ENCODE measurements at places on chromosomes 7 and 10. TPM values are rescaled to one million over a fixed set of nuclear protein-coding genes. Genes with fewer than 3 reads are reported as not detected.

LRRC18 gene
- total RNA-seq: not detected

STEAP1B gene
- total RNA-seq: 7.4 TPM

IQUB gene
- total RNA-seq: 0.43 TPM

EPHB6 gene
- 0.43 TPM for total RNA-seq

SFRP5 gene
- total RNA-seq: not detected

MMD2 gene
- not detected for total RNA-seq

ZNRF2 gene
- 6.5 TPM for total RNA-seq

REEP3 gene
- total RNA-seq: 127 TPM

AGMO gene
- not detected for total RNA-seq

CALHM3 gene
- total RNA-seq: under 0.01 TPM

- no peak for DNase-seq
Observed at GRCh38 chr7:15753887-15754579, 67.5 kb upstream of the MEOX2 start.

DNA sequence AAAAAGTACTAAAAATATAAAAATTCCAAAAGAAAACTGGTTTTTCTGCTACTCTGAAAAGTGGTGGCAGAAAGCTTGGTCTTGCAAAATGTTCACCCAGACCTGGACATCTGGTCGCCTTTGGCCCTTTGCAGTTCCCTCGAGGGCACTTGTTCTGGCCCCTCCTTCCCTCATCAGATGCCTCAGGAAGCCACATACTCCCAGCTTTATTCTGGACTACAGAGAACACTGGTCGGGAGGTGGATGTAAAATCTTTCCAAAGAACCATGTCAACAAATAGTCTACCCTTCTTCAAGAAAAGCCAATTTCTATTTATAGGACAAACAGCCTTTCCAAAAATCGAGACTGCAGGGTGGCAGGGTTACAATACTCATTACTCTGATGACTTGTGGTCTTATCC, 726.1 kb downstream of the TNS3 start:
- DNase-seq: no peak

DNA sequence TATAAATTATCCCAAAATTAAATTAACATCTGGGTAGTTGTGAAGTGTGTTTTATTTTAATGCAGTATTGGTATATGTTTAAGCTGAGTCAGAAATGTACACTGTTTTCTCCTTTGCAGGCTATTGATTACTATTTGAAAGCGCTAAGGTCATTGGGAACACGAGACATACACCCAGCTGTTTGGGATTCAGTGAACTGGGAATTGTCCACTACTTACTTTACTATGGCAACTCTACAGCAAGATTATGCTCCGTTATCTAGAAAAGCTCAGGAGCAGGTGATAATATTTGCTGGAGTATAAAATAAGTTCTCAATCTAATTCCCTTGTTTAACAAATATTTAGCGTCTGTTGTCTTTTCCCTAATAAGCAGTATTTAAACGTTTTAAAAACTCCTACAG, 27.9 kb downstream of the EDRF1 start:
- no peak for DNase-seq

DNA sequence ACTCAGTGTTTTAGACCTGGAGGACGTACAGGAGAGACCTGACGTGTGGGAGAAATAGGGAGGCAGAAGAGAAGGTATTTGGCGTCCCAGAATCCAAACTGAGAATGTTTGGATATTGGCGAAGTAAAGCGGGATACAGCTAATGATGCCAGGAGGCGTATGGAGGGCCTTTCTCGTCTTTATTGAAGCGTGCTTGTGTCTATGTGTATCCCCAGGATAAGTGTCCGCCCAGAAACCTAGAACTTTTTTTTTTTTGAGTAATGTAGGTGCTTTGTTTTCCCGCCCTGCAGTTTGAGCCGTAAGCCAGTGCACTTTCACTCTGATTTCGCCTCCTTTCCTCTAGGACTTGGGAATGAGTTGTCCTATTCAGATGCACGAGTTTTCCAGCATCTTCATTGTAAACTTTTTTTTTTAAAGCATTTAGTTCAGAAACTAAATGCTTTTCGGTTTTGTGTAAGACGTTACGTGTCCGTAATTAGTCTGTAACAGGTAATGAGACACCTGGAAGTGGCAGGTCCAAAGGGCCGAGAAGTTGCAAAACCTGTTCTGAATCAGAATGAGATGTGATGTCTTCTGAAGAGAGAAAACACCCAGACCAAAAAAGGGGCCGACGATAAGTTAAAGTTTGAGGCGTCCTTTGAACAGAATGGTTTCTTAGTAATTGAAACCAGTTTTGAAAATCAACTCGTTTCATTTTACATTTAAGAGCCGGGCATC, 746 bp downstream of the ARL5B start:
- peak; percentile 44 for DNase-seq

- no peak for DNase-seq
Observed at GRCh38 chr7:73556208-73557107, 1.0 kb downstream of the BCL7B start.

- no peak for DNase-seq
Observed at GRCh38 chr7:36916619-36917018, 192.3 kb upstream of the AOAH start.

- no peak for DNase-seq
Observed at GRCh38 chr10:86758189-86759072, 2.0 kb downstream of the BMPR1A start.

DNA sequence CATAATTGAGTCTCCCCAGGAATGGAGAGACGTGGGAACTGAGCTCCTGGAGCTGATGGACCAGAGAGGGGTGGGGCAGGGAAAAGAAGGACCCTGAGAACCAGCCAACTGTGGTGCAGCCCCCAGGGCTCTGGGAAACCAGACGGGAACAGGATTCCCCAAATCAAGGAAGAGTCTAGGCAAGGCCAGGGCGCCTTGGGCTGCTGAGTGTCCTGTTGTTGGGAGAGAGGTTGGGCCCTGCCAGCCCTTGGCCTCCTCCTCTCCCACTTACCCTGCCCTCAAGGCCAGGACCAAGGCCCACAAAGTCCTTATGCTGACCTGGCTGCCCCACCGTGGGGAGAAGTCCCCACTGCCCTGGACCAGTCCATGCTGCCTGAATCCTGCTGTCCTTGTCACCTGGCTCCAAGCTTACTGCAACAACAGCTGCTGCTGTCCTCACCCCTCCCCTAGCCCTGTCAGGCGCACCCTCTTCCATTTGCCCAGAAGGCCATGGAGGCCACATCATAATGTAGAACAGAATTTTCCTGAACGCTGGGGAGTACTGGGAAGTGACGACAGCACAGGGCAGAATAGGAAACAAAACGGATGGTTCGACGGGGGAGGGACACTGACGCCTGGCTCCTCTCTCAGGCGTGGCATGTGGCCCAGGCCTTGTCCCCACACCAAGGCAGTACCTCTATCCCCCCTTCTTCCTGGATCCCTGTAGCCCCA, 132.9 kb upstream of the ZMIZ1 start:
- no peak for DNase-seq

- DNase-seq: no peak
Observed at GRCh38 chr7:157837047-157837446, 500.2 kb downstream of the DNAJB6 start.

- DNase-seq: no peak
Observed at GRCh38 chr7:104855861-104856260, 158.1 kb upstream of the KMT2E start.

GRCh38 chr10:133028158-133028557, 59.6 kb upstream of the ADGRA1 start:
- DNase-seq: no peak

- no peak for DNase-seq
Observed at GRCh38 chr10:52853704-52854103, 81.1 kb upstream of the MBL2 start.

GRCh38 chr7:64882341-64883112, 20.5 kb upstream of the ZNF273 start:
- peak; percentile 27 for DNase-seq

DNA sequence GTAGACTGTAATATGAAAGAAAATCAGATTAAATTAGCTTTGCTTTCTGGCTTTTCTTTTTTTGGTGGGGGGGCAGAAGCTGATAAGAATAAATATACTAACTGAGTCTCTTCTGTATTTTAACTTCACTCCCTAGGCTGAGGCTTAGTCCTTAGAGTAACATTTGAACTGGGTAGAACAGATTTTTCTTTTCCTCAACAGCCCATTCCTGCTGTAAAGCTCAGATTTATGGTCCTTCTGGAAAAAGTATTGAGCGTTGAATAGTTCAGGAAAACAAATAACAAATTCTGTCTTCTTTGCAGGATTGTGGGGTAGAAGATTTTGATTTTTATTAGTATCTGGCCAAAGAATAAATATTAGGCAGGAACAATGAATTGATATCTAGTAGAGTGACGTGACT, 17.9 kb downstream of the SGPL1 start:
- DNase-seq: no peak

GRCh38 chr10:44961230-44961571, 1.6 kb downstream of the RASSF4 start:
- DNase-seq: no peak

DNA sequence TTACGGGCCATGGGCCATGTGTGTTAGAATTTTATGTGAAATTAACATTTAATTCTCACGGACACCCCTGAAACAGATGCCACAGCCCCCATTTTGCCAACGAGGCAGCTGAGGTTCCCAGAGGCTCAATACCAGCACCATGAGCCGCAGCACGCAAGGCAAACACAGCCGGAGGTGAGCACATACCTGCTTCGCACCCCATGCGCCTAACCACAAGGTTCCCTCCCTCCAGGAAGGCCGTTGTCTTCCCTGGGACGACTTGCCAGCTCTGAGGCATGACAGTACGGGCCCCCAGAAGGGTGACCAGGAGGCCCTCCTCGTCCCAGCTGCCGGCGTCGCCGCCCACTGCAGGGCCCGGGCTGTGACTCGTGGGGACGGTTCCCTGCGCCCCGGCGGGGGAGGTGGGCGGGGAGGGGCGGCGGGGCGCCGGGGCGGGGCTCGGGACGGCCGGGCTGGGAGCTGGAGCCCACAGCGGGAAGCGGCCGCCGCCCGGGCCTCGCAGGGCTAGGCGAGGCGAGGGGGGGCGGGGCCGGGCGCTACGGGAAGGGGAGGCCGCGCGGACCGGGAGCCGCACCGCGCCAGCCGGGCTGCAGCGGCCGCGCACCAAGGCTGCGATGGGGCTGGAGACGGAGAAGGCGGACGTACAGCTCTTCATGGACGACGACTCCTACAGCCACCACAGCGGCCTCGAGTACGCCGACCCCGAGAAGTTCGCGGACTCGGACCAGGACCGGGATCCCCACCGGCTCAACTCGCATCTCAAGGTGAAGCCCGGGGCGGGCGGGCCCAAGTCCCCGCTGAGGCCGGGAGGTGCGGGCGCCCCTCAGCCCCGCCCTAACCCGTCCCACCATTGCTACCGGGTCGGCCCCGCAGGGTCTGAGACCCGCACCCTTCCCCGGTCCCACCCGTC, at the start of gene CAV2:
TSS of gene CAV2 (plus strand) at position 571 of the 910 bp plus-strand sequence. CDS start at position 615, 44 bp downstream.
- DNase-seq: peak; percentile 57

DNA sequence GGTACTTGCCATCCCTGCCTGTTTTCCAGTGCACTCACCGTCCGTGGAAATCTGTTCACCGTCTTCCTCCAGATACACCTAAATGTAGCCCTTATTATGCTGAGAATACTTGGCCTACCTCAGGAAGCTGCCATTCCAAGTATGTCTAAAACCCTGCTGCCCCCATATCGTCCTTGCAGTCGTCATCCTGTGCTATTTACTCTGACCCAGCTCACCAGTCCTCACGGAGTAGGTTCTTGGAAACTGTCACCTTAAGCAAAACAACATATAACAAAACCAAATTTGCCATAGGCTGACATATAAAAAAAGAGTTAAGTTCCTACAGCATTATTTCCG, 880 bp upstream of the PIP4K2A start:
- no peak for DNase-seq

GRCh38 chr7:18027628-18028027, at the start of gene PRPS1L1:
Gene PRPS1L1, minus strand, starts transcription at chr7:18027846.
- DNase-seq: no peak

GRCh38 chr7:131218727-131219128, 108.9 kb upstream of the MKLN1 start:
- peak; percentile 33 for DNase-seq

DNA sequence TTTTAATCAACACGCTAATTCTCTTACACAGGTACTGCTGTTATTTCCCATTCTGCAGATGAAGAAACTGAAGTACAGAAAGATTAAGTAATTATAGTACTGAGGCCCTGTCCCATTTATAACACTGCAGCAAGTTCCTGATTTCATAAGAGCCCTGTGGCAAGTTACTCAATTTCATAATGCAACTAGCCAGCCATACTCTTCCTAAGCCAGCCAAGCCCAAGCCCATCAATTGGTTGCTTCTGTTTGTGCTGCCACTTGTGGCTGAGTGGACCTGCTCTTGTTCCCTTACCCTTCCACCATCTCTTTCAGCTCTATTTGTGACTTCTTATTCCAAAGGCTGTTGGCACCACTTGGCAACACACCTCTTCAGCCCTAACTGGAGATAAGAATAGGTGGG, 19.7 kb upstream of the PRPF18 start:
- peak; percentile 12 for DNase-seq
